GM04503 (cell line): ENCODE measurements at places on chromosomes 1 and 21.

GRCh38 chr1:205535096-205535495, 30.6 kb downstream of the CDK18 start:
- DNase-seq: no peak

DNA sequence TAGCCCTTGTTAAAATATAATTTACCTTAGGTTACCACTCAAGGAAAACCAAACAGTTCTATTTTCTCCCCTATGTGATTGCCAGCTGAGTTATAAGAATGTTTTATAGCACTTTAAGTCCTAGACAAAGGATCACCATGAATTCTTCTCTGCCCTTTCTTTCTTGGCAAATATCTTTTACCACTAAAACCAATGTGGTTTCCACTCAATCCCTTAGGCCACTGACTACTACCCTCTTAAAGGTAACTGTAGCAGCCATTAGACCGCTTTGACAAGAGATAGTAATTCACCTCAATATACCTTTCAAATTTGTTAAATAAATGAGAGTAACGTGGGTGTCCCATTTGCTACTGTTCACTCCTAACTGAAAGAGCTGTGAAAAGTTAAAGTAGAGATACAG, 307.9 kb upstream of the PRMT6 start:
- DNase-seq: no peak

- DNase-seq: no peak
Measured at GRCh38 chr1:227891223-227891954, 56.3 kb downstream of the WNT9A start.

GRCh38 chr1:3590951-3591865, 20.1 kb downstream of the MEGF6 start:
- no peak for DNase-seq

GRCh38 chr1:237045278-237046016, 3.5 kb downstream of the RYR2 start:
- no peak for DNase-seq

DNA sequence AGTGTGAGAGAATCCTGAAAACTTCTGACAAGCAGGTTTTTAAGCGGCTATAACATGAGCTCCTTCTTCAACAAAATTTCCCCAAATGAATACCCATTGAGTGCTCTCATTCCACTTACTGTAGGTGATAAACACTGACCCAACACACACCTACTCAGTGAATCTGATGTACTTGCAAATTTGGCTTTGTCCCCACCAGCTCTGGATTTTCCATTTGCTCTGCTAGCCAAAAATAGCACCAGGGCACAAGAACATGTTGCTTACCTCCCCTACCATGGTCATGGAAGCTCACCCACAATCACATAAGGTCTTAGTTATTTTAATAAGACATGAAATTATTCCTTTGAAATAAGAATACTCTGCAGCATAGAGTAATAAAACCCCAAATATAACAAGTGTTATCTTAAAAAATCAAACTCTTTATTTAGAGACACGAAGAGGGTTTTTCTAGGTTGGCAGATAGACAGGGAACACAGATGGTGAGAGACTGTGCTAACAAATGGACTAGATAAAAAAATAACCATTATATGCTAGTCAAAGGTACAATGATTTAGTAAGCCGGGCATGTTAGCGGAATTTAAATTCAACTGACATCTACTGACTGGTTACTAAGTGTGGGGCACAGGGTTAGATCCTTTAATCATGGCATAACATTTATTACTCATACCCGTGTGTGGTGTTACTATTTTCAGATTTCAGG, 291.9 kb downstream of the KCNH1 start:
- DNase-seq: no peak
